ENCODE measurements at places on chromosomes 4 and X. TPM values are rescaled to one million over a fixed set of nuclear protein-coding genes. Genes with fewer than 3 reads are reported as not detected.

DNA sequence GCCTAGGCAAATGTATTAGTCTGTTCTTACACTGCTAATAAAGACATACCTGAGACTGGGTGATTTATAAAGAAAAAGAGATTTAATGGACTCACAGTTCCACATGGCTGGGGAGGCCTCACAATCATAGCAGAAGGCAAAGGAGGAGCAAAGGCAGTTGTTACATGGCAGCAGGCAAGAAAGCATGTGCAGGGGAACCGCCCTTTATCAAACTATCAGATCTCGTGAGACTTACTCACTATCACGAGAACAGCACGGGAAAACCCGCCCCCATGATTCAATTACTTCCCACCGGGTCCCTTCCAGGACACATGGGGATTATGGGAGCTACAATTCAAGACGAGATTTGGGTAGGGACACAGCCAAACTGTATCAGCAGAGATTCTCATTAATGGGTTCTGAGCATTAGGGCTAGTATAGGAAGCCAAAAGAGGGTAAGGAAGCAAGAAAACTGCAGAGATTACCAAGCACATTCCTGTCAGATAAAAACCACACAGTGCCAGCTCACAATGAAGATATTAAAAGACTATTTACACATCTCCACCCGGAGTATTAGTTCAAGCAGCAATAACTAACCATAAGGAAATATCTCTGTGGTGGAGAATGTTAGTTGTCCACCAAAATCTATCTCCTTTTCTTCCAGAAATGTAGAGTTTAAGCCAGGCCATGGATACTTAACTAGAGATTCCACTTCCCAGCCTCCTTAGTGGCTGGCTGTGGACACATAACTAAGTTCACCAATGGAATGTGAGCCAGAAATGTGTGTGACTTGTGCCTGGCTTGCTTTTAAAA lies 61.2 kb upstream of the HOPX start:
- peak; percentile 74 for DNase-seq

HTN1 gene
- polyA plus RNA-seq: not detected

DNA sequence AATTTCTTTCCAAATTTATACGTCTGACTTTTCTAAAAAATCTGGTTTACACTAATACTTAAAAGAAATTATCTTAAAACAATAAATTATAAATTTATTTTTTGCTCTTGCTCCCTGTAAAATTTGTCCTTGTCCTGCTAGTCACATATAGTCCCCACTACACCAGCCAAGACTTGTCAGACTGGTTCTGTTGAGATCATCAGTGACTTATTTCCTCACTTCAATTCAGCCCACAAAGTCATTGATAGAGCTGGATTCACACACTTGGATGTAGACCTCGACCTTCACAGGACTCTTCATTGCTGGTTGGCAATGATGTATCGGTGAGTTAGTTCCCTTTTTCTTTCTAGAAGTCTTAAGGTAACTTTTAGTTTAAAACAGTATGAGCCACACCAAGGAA lies at the start of gene TMPRSS11E:
TSS of gene TMPRSS11E (plus strand) at position 263 of the 400 bp plus-strand sequence. CDS start at position 313, 50 bp downstream.
- no peak for DNase-seq

- DNase-seq: peak; percentile 71
Measured at GRCh38 chr4:155780775-155781174, 22.0 kb downstream of the GUCY1B1 start.

DNA sequence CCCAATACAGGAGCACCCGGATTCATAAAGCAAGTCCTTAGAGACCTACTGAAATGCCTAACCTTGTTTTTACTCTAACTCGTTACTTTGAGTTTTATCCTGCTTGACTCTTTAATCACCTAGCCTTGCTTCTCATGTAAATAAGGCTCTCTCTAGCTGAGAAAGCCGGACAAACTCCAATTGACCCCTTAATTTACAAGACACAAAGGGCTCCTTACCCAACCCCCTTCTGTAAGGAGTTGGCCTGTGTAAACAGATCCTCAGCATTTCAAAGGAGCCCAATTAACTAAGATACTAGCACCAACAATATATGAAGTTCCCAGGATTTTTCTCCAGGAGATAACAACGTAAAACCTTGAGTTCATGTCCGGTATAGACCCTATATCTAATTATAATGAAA lies 61.7 kb downstream of the CT47B1 start:
- no peak for DNase-seq

CEP135 gene
- polyA plus RNA-seq: 4.6 TPM

MSX1 gene
- polyA plus RNA-seq: 5.1 TPM

DNA sequence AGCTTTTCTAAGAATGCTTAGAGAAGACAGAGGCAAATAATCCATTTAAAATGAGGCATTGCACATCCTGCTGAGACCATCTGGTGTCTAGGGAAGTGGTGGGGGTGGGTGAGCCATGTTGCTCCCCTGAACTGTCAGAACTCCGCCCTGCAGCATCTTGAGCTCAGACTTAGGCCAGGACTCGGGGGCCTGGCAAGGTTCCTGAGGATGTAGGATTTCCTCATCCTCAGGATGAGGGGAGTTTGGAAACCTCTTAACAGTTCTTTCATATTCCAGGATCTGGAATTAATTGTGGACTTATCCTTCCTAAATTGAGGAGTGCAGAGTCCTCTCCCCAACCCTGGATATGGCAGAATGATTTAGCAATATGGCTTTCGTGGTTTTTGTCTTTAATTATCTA lies 6.6 kb downstream of the TLL1 start:
- no peak for DNase-seq

CFI gene
- polyA plus RNA-seq: 18.2 TPM
